ENCODE measurements at places on chromosomes 2 and 18.

GRCh38 chr2:222878301-222878876 is 17.6 kb downstream of the ACSL3 start:
- no peak for DNase-seq

DNA sequence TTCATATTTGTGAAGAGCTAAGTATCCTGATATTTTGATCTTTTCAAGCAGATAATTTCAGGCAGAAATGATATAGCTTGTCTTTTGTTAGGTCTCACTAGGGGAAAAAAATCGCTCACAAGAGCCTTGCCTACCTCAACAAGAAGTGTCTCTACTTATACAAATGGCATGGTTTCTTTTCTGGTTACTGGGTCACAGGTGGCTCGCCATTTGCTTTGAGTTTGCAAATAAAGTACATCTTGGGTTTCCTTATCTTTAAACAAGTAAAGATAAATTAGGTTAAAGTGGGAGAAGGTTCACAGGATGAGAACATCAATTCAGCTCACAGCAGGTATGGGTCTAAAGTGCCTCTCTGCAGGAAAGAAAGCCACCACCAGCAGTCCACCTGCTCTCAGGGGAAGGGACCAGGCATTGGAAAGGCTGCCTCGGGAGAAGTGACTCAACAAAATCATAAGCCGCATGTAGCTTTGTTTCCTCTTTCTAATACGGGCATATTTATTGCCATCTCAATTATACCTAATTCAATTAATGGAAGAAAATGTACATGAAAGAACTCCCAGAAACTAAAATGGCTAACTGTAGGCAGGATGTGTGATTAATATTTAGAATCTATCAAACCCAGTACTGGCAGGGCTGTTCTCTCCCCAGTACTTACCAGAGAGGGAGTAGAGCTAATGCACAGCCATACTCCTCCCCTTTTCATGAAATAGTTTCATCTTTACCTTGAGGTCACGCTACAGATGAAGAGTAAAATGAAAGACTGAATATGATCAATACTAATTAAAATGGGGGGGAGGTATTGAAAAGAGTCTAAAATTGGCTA is 28.3 kb downstream of the CDC42EP3 start:
- no peak for DNase-seq

DNA sequence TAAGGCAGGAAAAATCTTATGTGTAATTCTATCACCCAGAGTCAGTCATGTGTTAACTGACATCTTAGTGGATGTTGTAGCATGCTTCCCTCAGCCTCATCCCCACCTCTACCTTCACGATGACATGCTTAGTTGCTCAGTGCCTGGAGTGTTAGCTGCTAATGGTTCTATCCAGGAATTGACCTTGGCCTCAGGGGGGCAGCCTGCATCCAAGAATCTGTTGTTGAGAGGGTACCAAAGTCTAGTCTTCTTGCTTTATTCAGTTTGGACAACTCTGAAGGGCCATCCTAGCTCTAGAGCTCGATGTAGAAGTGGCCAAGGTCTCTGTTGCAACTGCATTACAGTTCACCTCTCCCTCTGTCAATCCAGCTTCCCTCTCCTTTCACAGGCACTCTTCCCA is 61.2 kb downstream of the ACYP2 start:
- DNase-seq = no peak

DNA sequence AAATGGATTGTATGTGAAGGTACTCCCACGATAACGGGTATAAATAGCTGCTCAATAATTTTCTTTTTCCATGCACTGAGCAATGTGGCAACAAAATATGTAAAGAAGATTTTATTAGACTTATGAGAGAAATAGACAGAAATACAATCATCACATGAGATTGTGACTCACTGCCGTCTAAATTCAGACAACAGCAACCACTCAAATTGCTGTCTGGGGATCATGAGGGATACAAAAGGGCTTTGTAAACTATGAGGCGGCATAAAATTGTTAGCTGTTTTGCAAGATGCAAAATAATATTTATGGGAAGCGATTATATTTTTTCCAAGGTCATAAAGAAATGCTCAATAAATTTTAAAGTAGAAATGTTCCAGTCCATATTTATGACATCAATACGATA is 259.1 kb upstream of the AGAP1 start:
- DNase-seq = no peak

DNA sequence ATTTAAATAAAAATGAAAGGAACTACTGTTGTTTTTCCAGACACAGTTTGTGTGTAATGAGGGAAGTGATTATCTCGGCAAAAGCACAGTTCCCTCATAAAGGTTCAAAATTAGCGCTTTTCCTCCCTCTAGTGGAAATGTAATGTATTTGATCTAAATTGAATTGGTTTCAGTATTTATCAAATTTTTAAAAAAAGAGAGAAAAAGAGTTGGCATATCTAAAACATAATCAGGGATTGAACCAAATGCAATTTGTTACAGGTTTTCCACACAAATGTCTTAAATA is 37.5 kb downstream of the CMPK2 start:
- peak; percentile 67 for DNase-seq

- no peak for DNase-seq
Measured at GRCh38 chr2:98771721-98772524, 41.0 kb upstream of the MGAT4A start.

- no peak for DNase-seq
Measured at GRCh38 chr2:156331572-156332283, 793 bp downstream of the NR4A2 start.

GRCh38 chr2:225399504-225399903 is at the start of gene NYAP2:
Gene NYAP2, plus strand, starts transcription at chr2:225399710. Its CDS starts 9,171 bp downstream, at chr2:225408881.
- no peak for DNase-seq

- DNase-seq = no peak
Measured at GRCh38 chr2:69180227-69180626, 167.2 kb downstream of the ANTXR1 start.

- no peak for DNase-seq
Measured at GRCh38 chr2:60352491-60353405, 200.7 kb downstream of the BCL11A start.

DNA sequence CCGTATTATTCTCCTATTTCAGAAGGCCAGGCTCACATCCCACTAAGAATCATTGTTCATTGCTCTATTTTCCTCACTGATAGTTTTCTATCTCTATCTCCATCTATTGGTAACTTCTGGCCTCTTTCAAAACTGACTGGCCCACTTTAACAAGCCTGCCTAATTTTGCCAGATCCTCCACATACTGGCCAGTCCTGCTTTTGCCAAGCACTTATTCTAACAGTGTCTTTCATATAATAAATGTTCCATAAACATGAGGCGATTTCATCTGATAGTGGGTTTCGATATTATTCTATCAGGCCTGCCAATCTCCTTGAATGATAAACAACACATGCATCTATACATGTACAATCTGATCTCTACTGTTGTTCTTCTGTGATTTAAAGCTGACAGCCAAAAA is 125.9 kb upstream of the KCNH7 start:
- DNase-seq = no peak

DNA sequence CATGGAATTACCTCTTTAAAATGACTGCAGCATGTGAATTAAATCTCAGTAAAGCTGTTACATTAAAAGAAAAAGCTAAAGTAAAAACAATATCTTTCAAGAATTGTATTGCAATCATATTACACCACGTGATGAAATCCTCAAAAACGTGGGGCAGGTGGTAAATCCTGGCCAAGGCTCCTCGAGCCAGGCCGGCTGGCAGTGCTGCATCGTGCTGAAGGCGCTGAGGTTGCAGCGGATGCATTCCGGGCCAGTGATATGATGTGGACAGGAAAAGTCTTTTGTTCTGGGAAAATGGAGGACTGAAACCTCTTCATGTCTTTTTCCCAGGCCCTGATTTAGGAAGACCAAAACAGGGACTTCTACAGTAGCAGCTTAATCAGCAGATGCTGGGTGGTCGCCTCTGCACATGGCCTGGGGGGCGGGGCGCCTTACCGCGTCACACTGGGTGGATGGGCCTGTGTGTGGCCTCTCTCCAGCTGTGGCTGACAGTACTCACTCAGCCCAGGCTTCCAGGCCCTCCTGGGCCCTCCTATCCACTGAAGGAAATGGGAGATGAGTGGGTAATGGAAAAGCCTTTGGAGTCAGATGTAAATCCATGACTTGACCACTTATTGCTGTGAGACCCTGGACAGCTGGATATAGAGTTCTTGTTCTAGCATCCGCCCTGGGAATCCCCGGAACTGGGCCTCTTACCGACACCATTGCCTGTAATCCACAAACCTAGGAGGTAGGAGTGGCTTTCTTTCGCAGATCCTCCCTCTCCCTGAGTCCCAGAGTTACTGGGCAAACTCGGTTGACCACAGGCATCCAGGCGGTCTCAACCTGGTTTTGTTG is 45.1 kb downstream of the PROC start:
- no peak for DNase-seq

GRCh38 chr18:24027156-24027827 is 12.7 kb downstream of the TTC39C start:
- DNase-seq = no peak

DNA sequence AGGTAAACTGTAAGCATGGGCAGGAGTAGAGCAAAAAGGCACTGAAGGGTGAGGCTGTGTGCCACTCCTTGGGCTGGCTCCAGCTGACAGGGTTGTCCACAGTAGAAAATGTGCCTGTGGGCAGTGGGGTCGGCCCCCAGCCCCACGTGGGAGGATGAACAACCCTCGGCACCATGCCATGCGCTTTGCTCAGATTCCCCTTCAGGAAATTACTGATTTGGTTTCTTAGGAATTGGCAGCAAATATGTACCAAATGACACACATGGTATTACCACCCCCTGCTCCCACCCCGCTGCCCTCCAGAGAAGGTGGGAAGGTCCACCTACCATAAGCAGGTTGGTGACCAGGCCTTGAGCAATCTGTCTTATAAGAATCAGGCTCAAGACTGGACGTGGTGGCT is 13.6 kb downstream of the ADCY3 start:
- DNase-seq = no peak

- no peak for DNase-seq
Measured at GRCh38 chr2:64846177-64846576, 143.0 kb upstream of the SLC1A4 start.

GRCh38 chr18:79218605-79219190 is 149.5 kb downstream of the ATP9B start:
- no peak for DNase-seq

DNA sequence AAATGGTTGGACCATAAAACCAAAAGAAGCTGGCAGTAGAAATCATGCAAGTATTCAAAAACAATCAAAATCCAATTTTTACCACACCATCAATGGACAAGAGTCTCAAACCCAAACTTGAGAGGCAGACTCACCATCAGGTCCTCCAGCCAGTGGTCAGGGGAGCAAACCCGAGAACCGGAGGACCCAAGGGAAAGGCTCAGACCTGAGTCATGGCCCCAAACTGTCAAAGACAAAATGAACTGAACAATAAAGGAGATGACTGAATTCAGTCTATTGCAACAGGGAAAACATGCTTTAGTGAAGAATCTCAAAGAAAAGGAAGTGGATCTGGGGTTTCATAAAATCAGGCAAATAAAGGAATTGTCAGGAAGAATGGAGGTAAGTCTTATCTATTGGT is 150.7 kb upstream of the MGAT5 start:
- no peak for DNase-seq

GRCh38 chr2:164868563-164869419 is 27.2 kb upstream of the COBLL1 start:
- no peak for DNase-seq

- DNase-seq = peak; percentile 69
Measured at GRCh38 chr2:217108575-217109027, 248.7 kb upstream of the TNP1 start.

GRCh38 chr18:55853268-55853667 is 265.3 kb upstream of the TCF4 start:
- DNase-seq = no peak

GRCh38 chr2:10432311-10433181 is 15.6 kb downstream of the ODC1 start:
- peak; percentile 25 for DNase-seq

DNA sequence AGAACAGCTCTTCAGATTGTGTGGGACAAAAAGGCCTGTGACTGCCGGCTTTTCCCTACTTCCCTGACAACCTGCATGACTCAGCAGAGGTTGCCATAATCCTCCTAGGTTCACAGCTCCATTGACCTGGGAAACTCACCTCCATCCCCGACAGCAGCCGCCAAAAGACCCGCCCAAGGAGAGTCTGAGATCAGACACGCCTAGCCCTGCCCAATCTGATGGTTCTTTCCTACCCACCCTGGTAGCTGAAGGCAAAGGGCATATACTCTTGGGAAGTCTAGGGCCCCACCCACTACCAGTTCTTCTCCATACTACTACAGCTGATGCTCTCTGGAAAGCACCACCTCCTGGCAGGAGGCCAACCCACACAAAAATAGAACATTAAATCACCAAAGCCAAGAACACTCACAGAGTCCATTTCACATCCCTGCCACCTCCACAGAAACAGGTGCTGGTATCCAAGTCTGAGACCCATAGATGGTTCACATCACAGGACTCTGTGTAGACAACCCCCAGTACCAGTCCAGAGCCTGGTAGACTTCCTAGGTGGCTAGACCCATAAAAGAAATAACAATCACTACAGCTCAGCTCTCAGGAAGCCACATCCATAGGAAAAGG is 140.6 kb downstream of the NETO1 start:
- DNase-seq = no peak

GRCh38 chr2:51401546-51401945 is 369.6 kb upstream of the NRXN1 start:
- no peak for DNase-seq

DNA sequence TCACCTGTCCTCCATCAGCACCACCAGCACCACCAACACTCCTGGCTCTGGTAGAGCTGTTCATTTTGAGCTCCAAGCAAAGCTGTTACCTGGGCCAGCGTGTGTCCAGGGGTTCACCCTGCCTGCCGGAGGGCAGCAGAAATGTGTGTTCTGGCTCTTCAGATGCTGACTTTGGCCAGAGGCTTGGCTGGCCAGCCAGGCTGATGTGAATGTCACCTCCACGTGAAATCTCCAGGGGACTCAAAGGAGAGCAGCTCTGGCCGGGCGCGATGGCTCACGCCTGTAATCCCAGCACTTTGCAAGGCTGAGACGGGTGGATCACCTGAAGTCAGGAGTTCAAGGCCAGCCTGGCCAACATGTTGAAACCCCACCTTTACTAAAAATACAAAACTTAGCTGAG is 33.5 kb downstream of the CIB4 start:
- DNase-seq = no peak

- DNase-seq = no peak
Measured at GRCh38 chr2:235144291-235144690, 192.5 kb downstream of the SH3BP4 start.

DNA sequence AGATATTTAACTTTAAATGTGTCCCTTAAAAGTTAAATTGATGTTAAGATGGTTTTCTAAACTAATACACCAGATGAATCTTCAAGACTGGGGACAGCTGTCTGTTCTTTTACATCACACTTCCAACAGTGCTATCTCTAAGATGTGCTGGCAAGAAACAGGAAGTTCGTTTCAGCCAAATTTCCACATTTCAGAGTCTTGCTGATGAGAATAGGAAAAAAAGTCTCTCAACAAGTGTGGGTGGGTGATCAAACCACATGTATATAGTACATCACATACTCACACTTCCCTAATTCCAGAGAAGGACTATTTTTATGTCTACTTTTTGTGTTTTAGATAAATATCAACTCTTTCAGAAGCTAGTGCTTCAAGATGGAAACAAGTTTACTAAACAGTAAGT is 1712.8 kb upstream of the TMEFF2 start:
- DNase-seq = no peak

Data from hematopoietic multipotent progenitor cell treated with erythropoietin and hydrocortisone succinate and interleukin-3 and kit ligand, for 15 days (in vitro differentiated cells).